ENCODE measurements at places on chromosomes 7 and 10. TPM values are rescaled to one million over a fixed set of nuclear protein-coding genes. Genes with fewer than 3 reads are reported as not detected.

DNA sequence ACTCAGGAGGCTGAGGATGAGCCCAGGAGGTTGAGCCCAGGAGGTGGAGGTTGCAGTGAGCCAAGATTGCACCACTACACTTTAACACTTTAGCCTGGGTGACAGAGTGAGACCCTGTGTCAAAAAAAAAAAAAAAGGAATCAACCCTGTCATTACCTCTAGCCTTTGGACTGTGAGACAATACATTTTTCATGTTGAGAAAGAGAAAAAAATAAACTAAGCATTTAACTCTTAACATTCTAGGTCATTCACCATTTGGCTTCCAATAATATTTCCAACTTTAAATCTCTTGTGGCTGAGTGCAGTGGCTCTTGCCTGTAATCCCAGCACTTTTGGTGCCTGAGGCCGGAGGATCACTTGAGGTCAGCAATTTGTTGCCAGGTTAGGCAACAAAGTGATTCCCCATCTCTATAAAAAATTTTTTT is 41.9 kb upstream of the TPST1 start:
- no peak for DNase-seq

- DNase-seq: no peak
Measured at GRCh38 chr10:30070001-30070685, 10.8 kb upstream of the JCAD start.

GRCh38 chr10:95208702-95209391 is 14.8 kb downstream of the ACSM6 start:
- no peak for DNase-seq

- DNase-seq: no peak
Measured at GRCh38 chr10:73501651-73502050, 5.8 kb upstream of the PPP3CB start.

DNA sequence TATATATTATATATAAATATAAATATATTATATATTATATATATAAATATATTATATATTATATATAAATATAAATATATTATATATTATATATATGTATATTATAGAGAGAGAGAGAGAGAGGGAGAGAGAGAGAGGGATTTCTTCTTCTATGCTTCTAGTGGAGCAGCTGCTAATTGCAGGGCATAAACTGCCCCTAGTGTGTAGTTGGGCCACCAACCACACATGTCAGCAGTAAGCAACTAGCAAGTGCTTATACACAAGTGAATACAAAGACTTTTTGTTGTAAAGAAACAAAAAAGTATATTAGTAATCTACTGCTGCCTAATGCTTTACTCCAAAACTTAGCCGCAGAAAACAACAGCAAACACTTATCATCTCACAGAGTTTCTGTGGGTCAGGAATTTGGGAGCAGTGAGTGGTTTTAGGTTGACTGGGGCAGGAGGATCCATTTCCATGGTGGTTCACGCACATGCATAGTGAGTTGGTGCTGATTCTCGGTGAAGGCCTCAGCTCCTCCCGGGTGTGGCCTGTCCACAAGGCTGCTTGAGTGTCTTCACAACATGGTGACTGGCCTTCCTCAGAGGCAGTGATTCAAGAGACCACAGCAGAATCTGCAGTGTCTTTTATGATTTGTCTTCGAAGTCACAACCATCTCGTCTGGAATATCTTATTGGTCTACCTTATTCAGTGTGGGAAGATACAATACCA is 25.5 kb upstream of the BAG3 start:
- no peak for DNase-seq

DNA sequence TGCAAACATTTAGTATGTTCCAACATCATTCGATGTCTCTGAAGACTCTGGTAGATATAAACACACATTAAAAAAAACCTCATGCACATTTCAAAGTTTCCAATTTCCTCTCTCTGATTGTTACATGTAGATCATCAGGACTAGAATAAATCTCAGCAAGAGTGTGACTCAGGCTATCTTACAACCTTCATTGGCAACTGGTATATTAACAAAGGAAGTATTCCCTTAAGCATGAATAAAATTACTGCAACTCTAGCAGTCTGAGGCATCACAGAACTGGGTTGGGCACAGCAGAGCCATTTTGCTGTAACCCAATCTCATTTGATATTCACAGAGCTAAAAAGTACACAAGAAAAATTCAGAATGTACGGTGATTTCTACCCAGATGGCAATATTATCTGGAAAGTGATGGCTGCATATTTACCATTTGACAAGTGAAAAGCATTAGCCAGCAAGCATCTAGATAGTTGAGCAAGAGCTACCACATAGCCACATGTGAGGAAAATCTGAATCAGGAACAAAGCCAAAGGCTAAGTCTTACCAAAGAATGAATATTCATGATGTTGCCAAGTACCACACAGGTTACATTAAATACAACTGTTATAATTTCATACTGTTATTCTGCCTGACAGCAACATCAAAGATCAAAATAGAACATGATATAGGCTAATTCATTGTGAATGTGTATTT is 232.2 kb downstream of the CRPPA start:
- no peak for DNase-seq

DNA sequence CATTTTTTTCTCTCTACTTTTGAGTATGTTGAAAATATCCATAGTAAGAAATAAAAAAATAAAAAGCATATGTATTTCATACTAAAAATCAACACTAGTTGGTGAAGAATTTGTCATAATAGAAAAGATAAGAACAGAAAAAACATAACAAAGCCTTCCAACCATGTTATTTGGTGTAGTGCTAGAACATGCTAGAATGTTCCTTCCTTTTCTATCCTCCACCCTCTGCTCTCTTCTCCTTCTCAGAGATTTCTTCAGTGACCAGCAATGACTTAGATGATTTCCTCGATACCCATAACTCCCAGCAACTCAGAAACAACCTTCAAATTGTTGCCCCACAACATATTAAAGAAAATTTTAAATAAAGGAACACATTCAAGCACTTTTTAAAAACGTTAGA is 2.6 kb downstream of the ZC3HAV1 start:
- no peak for DNase-seq

- no peak for DNase-seq
Measured at GRCh38 chr7:92366730-92367129, 80.6 kb upstream of the GATAD1 start.

DNA sequence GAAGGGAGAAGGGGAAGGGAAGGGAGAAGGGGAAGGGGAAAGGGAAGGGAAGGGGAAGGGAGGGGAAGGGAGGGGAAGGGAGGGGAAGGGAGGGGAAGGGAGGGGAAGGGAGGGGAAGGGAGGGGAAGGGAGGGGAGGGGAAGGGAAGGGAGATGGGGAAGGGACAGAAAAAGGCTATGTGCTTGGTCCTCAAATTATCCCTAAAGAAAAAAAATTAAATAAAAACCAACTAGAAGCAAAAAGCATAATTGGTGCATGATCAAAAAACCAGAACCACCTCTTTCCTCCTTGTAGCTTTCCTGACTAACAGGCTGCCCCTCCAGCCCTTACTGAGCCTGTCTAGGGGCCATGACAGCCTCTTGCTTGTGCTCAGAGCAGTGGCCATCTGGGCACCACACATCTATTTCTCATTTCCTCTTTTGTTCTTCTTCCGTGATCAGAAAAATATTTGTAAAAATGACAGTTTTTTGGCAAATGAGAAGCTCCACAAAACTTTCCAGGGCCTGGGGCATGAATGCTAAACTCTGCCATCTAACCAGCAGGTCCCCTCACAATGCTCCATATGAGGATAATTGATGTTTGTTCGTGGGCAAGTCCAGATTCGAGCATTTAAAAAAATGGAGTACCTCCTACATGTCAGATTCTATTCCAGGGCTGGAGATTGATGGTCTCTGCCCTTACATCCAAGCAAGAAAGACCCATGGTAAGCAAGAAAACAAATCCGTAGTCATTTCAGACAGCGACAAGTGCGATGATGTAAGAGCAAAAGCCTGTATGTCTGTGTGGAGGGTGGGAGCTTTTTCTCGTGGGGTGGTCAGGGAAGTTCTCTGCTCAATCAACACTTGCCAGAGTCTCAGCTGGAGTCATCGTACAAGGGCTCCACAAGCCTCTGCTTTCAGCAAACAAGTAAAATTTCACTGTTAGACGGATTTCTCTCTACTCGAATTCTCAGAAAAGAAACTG is 320.9 kb downstream of the WDR11 start:
- no peak for DNase-seq

GRCh38 chr7:101961811-101962210 is 144.4 kb downstream of the CUX1 start:
- no peak for DNase-seq

DNA sequence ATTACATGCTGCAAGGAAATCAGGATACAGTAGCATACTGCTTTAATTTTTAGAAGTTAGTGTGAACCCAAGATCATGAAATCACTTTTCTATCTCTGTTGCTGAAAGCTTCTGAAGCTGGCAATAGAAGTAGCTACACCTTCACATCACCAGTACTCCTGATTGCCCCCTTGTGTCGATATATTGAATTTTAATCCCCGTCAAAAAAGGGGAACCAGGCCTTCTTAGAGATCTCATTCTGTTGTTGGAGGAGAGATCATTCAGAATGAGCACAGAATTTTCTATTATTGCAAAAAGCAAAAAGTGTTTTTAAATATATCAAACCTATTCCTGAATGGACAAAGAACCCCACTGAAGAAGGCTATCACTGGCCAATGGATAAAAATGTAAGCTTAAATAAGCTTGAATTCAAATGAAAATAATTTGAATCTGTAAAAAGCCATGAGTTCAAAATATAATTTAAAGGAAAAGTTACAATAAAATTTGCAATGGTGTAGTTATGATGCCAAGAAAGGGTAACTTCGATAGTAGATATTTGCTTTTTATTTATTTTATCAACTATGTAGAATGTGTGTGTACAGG is 39.7 kb upstream of the TEX47 start:
- no peak for DNase-seq

GRCh38 chr7:130893441-130893894 is 159.5 kb upstream of the KLF14 start:
- no peak for DNase-seq

DNA sequence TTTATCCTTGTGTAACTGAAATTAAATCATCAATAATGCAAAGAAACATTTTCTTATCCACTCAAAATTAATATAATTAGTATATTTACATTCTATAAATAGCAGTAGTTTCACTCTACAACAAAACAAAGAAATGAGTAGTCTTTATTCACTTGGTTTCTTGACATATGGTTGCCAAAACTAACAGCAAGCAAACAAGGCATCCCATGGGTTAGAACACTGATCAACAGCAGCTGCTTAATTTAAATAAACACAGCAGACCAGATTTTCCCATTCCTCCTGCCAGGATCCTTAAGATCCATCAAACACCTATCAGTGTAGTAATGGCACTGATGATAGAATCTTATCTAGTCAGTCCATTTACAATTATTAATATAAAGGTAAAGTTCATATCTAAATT is 22.1 kb downstream of the NCAPG2 start:
- no peak for DNase-seq

DNA sequence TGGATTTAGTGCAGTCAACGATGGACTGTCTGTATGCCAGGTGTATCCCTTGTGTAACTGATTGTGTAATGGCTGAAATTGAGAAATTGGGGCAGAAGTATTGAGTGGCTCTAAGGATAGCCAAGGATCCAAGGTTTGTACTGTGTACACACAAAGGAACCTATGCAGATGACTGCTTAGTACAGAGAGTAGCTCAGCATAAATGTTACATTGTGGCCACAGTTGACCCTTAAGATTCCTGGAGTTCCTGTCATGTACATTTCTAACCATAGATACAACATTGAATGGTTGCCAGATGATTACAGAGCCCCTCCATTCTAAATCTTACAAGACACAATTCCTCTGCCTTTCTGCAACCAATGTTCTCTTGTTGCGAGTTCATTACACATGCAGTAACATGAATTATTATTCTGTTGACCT is 25.3 kb downstream of the CCDC126 start:
- DNase-seq: no peak

DNA sequence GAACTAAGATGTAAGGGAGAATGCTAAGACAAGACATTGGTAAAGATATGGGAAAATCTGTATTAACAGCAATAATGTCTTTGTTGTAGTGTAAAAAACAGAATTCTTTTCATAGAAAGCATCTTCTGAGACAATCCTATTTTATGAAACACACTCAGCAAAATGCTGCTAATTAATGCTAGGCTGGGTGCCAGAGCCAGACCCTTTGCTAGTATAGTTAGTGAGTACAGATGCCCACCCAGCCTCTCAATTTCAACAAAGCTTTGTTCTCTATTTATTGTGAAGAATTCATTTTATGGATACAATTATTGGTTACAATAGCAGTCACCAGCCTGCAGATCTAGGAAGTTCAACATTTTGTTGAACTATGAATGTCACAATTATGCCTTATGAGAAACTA is 131.0 kb downstream of the SEM1 start:
- DNase-seq: no peak

DNA sequence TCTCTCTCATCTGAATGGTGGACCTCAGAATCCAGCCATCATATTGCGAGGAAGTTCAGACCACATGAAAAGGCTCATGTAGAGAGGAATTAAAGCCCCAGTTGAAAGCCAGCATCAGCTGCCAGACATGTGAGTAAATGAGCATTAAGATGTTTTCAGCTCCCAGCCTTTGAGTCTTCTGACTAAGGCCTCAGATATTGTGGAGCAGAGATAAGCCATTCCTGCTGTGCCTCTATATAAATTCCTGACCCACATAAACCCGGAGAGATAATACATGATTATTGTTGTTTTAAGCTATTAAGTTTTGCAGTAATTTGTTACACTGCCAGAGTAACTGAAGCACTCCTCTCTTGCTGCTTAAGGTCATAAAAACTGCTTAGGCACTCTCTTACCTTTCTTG is 14.6 kb downstream of the FAM149B1 start:
- no peak for DNase-seq

GRCh38 chr10:11528286-11528685 is 83.2 kb downstream of the USP6NL start:
- DNase-seq: no peak

GRCh38 chr7:51366172-51366728 is 49.6 kb upstream of the COBL start:
- no peak for DNase-seq

DNA sequence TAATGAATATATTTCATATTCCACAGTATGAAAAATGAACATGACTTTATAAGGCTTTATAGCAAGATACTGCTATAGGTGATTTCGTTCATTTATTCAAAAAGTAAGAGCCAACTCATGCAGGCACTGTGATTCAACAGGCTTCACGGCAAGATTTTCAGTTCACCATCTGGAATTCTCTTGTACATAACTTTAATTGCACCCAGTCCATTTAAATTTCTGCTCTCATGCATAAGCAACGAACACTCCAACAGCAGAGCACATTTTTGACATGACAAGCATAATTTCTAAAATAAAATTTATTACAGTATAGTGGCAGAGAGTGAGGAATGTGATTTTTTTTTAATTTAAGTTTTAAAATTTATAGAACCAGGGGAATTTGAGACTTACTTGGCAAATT is 436.1 kb downstream of the PHTF2 start:
- no peak for DNase-seq

GRCh38 chr10:100881556-100882213 is 31.1 kb upstream of the SLF2 start:
- DNase-seq: no peak

- no peak for DNase-seq
Measured at GRCh38 chr7:100865372-100865911, 1.7 kb upstream of the TRIP6 start.

Gene SPDYE2
- not detected for total RNA-seq

Gene PDE1C
- total RNA-seq: 2.4 TPM

Gene CRYGN
- 0.43 TPM for total RNA-seq

Gene MOGAT3
- 0.14 TPM for total RNA-seq

Gene ZNF853
- total RNA-seq: 11.2 TPM

Gene IMMP2L
- 19.7 TPM for total RNA-seq

Gene C10orf71
- total RNA-seq: not detected

Gene PRRT4
- 0.63 TPM for total RNA-seq

Gene PRPS1L1
- not detected for total RNA-seq

Gene METTL2B
- 19.4 TPM for total RNA-seq

Gene CNPY4
- 34.0 TPM for total RNA-seq

Gene EPHB6
- 16.7 TPM for total RNA-seq

Gene SYT15
- 1.4 TPM for total RNA-seq

Gene LAMB4
- total RNA-seq: 0.83 TPM
